SIG-M5 (cell line): ENCODE measurements at places on chromosomes 5 and 9.

DNA sequence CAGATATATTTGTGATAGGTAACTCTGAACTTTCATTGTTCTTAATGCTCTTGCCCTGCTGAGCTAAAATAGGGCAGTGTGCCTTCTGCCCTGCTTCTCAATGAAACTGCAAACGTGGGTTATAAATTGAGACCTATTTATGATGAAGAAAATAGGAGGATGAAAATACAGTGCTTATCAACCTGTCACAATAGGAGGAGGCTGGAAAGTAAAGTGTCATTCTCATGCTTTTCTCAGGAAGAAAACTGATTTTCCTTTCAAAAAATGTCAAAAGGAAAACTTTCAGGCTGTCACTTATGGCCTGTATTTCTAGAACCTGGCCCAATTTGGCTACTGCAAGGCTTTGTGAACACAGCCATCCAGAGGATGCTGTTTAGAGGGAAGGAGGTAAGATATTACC is 130.3 kb upstream of the TUSC1 start:
- DNase-seq, result no peak

DNA sequence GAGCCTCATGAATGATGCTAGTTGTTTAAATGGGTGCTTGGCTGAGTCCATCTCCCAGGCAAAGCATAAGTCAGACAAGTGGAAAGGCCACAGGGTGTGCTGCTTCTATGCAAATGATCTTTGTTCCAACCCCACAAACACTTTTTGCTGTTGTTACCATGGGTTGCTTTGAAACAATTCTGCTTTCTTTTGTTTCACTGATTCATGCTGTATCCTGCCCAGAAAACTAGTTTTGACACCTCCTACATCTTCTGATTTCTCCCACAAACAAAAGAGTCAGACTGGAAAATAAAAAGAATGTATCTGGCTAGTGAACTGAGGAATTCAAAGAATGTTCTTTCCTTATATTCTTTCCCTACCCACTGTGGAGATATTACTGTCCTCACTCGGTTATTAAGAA is 298.6 kb downstream of the DIRAS2 start:
- DNase-seq, result no peak

- no peak for DNase-seq
These were observed 8.5 kb downstream of the LCN9 start for GRCh38 chr9:135671591-135672041.

- no peak for DNase-seq
These were observed 93.6 kb downstream of the INSYN2B start for GRCh38 chr5:169886677-169887076.

DNA sequence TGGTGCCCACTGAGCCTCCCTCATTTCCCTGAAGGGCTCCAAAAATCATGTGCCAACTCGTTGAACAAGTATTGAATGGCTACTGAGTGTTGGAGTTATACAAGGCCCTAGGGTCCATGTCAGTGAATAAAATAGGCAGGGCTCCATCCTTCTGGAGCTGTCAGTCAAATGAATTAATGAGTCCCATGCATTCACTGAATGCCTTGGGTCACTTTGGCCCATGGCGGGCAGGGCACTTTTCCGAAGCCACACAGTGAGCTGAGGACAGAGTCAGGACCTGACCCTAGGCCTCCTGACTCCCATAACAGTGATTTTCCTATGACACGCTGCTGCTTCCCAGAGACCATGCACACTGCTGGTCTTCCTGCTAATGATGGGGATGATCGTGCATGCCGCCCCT is 27.3 kb upstream of the SLC36A1 start:
- DNase-seq, result no peak

DNA sequence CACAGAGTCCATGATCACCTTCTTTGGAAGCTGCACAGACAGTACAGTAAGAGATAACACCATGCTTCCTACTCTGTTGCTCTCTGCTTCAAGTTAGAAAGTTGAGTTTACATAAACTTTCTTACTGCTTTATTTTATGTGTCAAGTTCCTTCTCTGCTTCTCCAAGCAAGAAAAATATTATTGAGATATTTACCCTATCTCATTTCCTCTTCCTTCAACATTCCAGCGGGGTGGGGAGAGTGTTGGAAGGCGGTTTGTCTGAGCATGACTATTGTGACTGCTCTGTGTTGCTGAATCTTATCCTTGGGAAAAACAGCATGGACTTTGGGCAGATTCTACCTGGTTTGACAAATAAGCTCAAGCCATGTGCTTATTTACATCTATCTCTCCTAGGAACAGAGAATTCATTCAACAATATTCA is 66.9 kb upstream of the EPB41L4A start:
- DNase-seq, result no peak

GRCh38 chr5:10524376-10525123 is 39.3 kb upstream of the ANKRD33B start:
- no peak for DNase-seq

GRCh38 chr5:133384903-133385302 is 227.4 kb downstream of the FSTL4 start:
- no peak for DNase-seq

- no peak for DNase-seq
These were observed 198.1 kb upstream of the WWC1 start for GRCh38 chr5:168093200-168093910.

DNA sequence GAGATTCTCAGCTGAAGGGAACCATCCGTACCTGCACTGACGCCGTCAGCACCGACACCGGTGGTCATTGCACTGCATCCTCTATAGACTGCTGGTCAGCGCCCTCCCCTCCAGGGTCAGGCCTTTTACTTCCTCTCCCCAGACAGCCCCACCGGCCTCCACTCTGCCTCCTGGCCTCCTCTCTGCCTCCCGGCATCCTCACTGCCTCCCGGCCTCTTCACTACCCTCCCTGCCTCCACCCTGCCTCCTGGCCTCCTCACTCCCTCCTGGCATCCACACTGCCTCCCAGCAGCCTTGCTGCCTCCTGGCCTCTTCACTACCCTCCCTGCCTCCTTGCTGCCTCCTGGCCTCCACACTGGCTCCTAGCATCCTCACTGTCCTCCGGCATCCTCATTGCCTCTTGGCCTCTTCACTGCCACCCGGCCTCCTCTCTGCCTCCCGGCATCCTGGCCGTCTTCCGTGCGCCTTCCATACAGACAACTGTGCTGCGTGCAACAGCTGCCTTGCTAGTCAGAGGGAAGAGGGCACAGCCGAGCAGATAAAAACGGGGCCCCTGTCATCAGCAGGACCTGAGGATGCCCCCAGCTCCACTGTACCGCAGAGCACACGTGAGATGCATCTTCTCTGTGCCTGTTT is 62.0 kb downstream of the VAV2 start:
- no peak for DNase-seq

DNA sequence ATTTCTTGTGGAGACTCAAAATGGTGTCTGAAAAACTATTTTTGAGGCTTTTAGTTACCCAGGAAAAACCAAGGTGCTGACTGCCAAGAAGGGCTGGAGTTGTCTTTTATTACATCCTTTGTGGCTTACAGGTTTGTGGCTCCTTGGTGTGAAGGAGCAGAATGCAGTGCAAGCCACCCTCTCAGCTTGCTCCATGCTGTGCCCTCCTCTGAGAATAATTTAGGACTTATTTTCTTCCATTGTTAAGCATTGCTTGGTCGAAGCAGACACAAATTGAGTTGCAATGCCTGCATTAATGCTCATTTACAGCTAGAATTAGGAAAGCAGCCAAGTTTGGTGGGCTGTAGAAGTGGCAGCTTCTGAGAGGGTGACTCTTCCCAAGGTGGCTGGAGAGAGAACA is 272.2 kb downstream of the KIF4B start:
- no peak for DNase-seq

DNA sequence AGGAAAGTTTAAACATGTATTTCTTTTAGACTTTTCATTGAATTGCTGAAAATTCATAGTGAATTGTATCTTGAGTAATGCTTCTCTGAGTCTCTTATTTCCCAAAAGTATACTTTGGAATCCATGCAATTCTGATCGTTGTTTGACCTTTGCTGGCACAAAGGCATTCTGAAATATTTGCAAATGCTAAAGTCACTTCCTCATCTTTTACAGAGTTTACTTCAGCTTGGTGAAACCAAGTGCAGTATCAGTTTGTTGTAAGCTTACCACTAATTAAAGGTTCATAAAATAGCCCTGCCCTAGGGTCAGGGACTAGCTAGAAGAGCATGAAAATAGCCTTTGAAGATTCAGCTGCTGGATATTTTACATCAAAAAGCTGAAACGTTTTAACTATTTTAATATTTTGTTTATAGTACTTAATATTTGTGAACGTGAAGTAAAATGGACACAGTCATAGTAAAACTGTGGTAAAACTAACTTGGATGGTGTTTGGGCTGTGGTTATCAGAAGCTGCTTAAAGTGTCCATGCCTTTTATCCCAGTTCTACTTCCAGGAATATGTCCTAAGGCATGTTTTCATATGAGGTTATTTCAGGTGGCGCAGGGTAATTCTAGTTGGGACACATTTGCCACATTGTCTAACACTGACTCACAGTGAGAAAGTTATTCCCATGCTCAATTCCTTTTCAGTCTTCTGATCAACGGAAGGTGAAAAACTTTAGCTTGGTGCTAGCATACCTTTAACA is 45.3 kb downstream of the SLC22A5 start:
- no peak for DNase-seq

DNA sequence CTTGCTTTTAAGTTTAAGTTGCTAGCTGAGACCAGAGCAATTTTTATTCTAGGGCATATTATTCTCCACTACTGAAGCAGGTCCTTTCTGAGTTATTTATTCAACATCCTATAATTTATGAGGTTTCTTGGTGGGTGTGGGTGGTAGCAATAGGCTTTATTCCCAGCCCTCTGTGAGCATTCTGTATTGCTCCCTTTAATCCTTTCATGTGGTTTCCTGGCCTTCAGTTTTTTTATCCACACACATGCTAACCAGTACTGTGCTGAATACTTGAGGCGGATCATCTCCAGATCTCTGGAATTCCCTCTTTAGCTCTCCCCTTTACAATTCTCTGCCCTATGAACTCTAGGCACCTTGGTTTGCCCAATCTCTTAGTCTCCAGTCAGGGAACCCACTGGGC is 91.8 kb upstream of the GLRA1 start:
- DNase-seq, result no peak

- no peak for DNase-seq
These were observed 13.2 kb downstream of the ZFAND5 start for GRCh38 chr9:72351538-72352453.

- DNase-seq, result no peak
These were observed 36.2 kb upstream of the CKS2 start for GRCh38 chr9:89274838-89275237.

DNA sequence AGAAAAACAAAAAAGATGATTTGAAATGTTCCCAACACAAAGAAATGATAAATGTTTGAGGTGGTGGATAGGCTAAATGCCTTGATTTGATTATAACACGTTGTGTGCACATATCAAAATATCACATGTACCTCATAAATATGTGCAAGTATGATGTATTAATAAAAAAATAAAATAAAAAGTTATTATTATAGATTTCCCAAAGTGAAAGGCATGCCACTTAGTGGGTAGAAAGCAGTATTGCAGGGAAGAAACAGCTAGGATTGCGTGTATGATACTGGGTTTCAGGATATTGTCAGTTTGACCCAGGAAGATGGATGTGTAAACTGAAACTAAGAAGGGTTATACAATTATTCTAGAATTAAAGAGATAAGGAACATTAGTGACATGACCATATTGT is 3.6 kb upstream of the TMEM38B start:
- no peak for DNase-seq

DNA sequence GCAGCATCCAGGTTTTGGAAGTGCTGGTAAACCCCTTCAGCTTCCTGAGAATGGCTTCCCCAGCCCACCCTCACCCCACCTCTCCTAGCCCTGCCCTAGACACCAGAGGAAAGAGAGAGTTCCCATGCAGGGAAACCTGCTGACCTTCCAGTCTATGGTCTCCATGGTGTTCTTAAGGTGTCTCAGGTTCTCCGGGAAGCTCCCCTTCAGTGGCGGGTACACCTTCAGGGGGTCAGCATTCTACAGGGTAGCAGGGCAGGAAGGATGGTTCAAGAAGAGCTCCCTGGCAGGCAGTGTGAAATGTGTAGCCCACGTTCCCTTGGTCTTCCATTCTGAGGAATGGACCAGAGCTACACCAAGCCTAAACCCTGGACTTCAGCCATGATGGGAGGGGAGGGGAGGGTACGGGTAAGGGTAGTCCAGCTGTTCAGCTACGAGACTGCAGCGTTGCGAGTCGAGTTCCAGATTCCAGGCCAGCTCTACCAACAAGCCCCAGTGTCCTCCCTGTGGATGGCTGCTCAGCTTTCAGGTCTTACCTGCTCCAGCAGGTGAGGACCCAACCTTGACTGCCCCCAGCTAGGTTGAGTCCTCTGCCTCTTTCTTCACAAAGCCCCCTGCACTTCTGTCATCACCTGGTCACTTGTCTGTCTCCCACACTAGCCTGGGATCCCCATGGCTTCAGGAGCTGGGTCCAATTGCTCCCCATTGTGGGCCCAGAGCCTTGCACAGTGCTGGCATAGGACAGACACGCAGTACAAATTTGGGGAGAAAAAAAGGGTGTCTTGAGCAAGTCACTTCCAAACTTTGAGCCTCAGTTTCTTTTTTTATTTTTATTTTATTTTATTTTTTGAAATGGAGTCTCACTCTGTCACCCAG is 7.5 kb downstream of the CD74 start:
- no peak for DNase-seq

DNA sequence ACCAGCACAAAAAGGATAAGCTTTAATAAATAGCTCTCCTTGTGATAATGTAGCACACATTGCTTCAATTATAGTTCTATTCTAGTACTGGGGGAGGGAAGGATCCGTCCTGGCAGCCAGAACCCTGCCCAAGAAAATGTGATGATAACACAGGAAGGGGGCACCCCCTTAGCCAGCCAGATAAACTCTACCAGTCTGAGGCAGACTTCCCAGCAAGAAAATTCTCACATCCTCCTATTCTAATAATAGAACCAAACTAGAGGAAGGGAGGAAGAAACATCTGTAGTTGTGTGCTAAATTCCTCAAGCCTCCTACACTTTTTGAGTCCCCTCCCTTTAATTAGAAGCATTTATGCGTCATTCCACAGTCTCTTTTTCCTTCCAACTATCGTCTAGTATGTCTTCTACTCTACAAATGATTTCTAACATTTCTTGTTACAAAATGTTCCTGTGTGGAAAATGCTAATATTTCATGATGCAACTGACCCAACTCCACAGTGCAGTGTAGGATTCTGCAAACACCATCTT is 261.0 kb downstream of the SEMA5A start:
- no peak for DNase-seq

DNA sequence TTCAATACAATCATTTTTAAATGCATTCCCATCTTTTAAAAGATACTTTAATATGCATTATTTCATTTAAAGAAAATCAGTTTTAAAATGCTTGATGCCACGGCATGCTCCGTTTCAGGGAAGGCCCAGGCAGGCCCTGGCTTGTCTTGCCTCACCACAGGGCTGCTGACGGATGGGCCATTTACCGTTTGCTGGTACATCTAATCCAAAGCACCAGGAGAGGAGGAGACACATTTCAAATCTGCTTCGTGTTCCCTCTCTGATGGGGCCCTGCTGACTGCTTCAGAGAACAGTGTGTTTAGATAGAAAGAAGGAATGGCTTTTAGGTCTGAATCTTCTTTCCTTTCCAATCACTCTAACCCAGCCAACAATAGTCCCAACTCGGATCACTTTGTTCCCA is 185.2 kb downstream of the DCP2 start:
- no peak for DNase-seq

- no peak for DNase-seq
These were observed 548.3 kb upstream of the CDH18 start for GRCh38 chr5:20536341-20536740.

GRCh38 chr5:91777671-91778070 is 394.6 kb upstream of the ARRDC3 start:
- no peak for DNase-seq

- DNase-seq, result no peak
These were observed 35.2 kb upstream of the SPATA31C2 start for GRCh38 chr9:88173378-88173999.
